ENCODE measurements at places on chromosomes 12 and 14. TPM values are rescaled to one million over a fixed set of nuclear protein-coding genes. Genes with fewer than 3 reads are reported as not detected.

The MUCL1 gene
- total RNA-seq, result not detected

The NOVA1 gene
- total RNA-seq, result 58.2 TPM

The CACNA2D4 gene
- total RNA-seq, result 1.8 TPM

The IGFBP6 gene
- 96.6 TPM for total RNA-seq

The KLRD1 gene
- total RNA-seq, result 1.4 TPM

All from spinal cord (tissue), 10 donors.